ENCODE measurements at places on chromosomes 4 and X. TPM values are rescaled to one million over a fixed set of nuclear protein-coding genes. Genes with fewer than 3 reads are reported as not detected.

The CETN2 gene
- total RNA-seq, result 15.9 TPM

The CSN3 gene
- not detected for total RNA-seq

The DCAF12L1 gene
- not detected for total RNA-seq

The ASB11 gene
- total RNA-seq, result not detected

The ETDB gene
- total RNA-seq, result not detected

The ARAP2 gene
- 0.40 TPM for total RNA-seq

The RTL5 gene
- 0.60 TPM for total RNA-seq

The HCCS gene
- total RNA-seq, result 15.5 TPM

The DOK7 gene
- not detected for total RNA-seq

The FAM199X gene
- total RNA-seq, result 19.6 TPM

The ZNF630 gene
- 0.99 TPM for total RNA-seq

The MAGEH1 gene
- total RNA-seq, result 13.3 TPM

The UCP1 gene
- total RNA-seq, result not detected

The SPIN2A gene
- total RNA-seq, result 0.20 TPM

The FBXW7 gene
- 51.2 TPM for total RNA-seq

The TREX2 gene
- total RNA-seq, result 4.4 TPM

The BEX3 gene
- total RNA-seq, result 200 TPM

The MEPE gene
- not detected for total RNA-seq

The CXCL8 gene
- 43.4 TPM for total RNA-seq

The FAM47A gene
- not detected for total RNA-seq

The HSD17B10 gene
- 48.4 TPM for total RNA-seq

The SLC25A53 gene
- 7.0 TPM for total RNA-seq

The PCYT1B gene
- total RNA-seq, result under 0.01 TPM

The TMSB15C gene
- 6.1 TPM for total RNA-seq

The USP17L26 gene
- not detected for total RNA-seq

The EFHC2 gene
- not detected for total RNA-seq

The RAB39B gene
- total RNA-seq, result 0.22 TPM

The PABPC4L gene
- 0.20 TPM for total RNA-seq

The ZNF157 gene
- not detected for total RNA-seq

The PPP2R2C gene
- total RNA-seq, result 0.60 TPM

The CENPVL2 gene
- total RNA-seq, result not detected

The DDX60 gene
- total RNA-seq, result 25.2 TPM

The USP17L10 gene
- not detected for total RNA-seq

The TEX13B gene
- not detected for total RNA-seq

The CNGA1 gene
- not detected for total RNA-seq

The C4orf46 gene
- total RNA-seq, result 6.5 TPM

The LINC00632 gene
- 0.40 TPM for total RNA-seq

The CHRDL1 gene
- not detected for total RNA-seq

The HPGDS gene
- total RNA-seq, result not detected

The C1QTNF7 gene
- not detected for total RNA-seq

The LRCH2 gene
- total RNA-seq, result 15.3 TPM

The XKRX gene
- under 0.01 TPM for total RNA-seq
